ENCODE measurements at places on chromosomes 3 and 15. TPM values are rescaled to one million over a fixed set of nuclear protein-coding genes. Genes with fewer than 3 reads are reported as not detected.

DNA sequence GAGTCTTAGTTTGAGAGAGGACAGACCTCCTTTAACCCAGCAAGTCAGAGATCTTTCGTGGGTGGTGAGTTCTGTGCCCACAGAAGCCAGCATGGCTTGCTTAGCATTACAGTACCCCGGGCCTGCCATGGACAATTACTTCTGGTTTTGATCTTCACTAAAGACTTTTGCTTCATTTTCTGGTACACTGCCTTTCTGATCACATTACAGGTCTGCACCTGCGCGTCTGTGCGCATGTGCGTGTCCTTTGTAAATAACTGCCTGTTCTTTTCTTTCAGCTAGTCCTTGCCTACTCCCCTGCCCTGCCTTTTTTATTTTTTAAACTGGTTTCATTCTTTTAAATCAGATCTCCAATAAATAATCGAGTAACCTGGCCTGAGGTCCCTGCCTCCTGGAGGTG, 57.1 kb upstream of the CMTM8 start:
- DNase-seq: no peak

DNA sequence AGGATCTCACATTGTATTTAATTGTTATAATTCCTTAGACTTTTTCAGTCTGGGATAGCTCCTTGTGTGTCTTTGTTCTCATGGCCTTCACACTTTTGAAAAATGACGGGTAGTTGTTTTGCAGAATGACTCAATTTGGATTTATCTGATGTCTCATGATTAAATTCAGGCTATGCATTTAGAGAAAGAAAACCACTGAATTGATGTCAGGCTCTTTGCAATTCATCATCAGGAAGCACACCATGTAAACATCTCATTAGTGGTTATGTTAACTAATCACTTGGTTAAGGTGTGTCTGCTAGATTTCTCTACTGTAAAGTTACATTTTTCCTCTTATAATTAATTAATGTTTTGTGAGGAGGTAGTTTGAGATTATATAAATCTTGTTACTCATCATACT, 8.0 kb upstream of the SLC22A13 start:
- DNase-seq: no peak

GRCh38 chr3:49930168-49930690, 618 bp upstream of the MON1A start:
- DNase-seq: no peak

MGA gene
- polyA plus RNA-seq: 23.9 TPM

CHDH gene
- 3.2 TPM for polyA plus RNA-seq

All from right lung (tissue), 10 donors.